ENCODE measurements at places on chromosomes 1 and 21.

DNA sequence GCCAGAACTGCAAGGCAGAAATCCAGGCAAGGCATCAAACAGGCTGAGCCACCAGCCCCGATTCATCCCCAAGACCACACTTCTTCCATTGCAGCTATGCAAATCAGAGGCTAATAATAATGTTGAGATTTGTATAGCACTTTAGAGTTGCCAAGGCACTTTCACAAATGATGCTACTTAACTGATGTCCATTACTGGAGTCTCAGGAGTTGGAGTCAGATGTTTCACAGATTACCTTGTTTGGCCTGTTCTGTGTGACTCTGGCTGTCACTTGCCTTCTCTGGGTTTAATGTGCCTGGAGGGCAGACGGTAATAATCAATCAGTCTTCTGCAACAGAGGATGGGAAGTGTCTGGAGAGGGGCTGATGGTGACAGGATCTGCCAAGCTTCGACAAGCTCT lies 40.8 kb upstream of the MPZL1 start:
- no peak for DNase-seq

GRCh38 chr1:11784256-11784992 lies 21.3 kb downstream of the MTHFR start:
- DNase-seq: no peak

- no peak for DNase-seq
These were observed 20.9 kb downstream of the SLC26A9 start for GRCh38 chr1:205922314-205922713.

DNA sequence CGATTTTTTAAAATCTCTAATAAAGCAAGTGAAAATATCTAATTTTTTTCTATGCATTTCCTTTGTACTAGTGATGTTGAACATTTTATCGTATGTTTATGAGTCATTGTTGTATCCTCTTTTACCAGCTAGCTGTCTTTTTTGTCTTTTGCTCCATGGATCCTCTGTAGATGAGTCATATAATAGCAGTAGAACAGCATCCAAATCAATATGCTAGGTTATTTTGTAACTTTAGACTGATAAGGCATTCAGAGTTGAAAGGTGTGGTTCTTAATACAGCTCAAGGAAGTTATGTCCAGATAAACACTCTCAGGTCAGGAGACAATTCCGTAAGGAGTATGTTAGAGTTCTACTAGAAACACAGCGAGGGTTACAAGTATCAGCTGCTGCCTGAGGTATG lies 31.9 kb downstream of the MAP10 start:
- DNase-seq: no peak

- DNase-seq: no peak
These were observed 15.0 kb upstream of the IKBKE start for GRCh38 chr1:206455289-206455665.

GRCh38 chr1:40625476-40626382 lies 39.8 kb downstream of the RIMS3 start:
- DNase-seq: no peak
